ENCODE measurements at places on chromosomes 2 and 18.

- no peak for DNase-seq
Measured at GRCh38 chr2:208984376-208985090, 439.3 kb upstream of the MAP2 start.

DNA sequence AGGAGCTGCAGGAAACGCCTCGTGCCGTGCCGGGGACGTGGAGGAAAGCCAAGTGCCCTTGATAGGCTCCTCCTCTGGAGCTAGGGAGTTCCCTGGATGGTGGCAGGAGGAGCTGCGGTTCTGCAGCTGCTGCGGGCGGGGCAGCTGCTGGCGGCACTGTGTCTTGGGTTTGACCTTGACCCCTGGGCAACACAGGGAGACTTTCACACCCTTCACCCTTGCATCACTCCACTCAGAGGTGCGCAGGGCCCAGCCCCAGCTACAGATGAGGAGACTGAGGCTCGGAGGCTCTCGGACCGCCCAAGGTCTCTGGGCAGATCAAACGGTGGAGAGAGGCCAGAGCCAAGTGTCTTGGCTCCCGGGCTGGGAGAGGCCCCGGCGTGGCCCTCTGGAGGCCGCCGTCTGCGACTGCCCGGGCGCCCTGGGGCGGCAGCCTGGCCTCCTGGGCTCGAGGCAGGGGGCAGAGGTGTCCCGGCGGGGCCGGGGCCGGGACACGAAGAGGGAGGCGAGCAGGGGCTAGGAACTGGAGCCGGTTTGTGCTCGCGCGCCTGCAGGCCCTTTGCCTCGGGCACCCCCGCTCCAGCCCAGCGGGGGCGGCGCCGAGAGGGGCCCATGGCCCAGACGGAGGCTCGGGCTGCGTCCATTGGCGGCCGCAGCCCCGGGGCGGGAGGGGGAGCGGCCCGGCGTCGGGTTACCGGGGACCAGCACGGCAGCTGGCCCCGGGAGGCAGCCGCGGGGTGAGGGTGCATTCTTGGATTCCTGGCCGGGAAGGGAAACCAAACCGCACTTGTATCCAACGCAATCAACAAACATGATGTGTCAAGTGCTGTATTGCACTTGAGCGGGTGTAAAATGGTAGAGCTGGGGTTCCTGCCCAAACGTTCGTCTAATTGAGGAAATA, 129.6 kb upstream of the SLC1A4 start:
- DNase-seq, result peak; percentile 95

- no peak for DNase-seq
Measured at GRCh38 chr18:56423626-56424025, 214.8 kb downstream of the TXNL1 start.

DNA sequence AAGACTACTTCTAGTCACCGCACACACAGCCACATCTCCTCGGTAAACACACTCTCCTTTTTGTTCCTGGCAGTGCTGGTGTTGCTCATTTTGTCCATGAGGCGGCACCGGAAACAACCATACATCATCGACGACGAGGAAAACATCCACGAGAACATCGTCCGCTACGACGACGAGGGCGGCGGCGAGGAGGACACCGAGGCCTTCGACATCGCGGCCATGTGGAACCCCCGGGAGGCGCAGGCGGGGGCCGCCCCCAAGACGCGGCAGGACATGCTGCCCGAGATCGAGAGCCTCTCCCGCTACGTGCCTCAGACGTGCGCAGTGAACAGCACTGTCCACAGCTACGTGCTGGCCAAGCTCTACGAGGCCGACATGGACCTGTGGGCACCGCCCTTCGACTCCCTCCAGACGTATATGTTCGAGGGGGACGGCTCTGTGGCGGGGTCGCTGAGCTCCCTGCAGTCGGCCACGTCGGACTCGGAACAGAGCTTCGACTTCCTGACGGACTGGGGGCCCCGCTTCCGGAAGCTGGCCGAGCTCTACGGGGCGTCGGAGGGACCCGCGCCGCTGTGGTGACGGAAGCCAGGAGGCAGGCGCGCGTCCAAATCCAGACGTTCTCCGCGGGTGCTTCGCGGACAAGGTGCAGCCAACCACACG, 221.0 kb downstream of the CDH20 start:
- DNase-seq, result no peak

DNA sequence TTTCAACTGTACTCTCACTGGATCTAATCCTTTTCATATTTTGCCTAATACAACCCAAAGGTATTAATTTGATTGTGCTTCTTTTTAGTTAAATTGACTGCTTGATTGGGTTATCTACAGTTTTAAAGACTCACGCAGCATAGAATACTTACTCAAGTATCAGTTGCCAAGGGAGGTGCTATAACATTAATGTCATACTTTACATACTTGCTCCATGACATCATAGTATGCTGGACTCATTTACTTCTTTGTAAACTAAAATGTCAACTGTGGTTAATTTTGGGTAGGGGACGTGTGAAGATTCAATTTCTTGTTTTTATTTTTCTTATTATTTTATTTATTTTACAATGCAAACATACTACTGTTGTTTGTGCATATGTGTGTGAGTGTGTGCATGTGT, 716.2 kb upstream of the VRK2 start:
- DNase-seq, result no peak

- no peak for DNase-seq
Measured at GRCh38 chr18:63887424-63887823, at the start of gene SERPINB2. SERPINB2 (plus strand) TSS chr18:63887705; CDS start chr18:63891445, 3,740 bp downstream.

DNA sequence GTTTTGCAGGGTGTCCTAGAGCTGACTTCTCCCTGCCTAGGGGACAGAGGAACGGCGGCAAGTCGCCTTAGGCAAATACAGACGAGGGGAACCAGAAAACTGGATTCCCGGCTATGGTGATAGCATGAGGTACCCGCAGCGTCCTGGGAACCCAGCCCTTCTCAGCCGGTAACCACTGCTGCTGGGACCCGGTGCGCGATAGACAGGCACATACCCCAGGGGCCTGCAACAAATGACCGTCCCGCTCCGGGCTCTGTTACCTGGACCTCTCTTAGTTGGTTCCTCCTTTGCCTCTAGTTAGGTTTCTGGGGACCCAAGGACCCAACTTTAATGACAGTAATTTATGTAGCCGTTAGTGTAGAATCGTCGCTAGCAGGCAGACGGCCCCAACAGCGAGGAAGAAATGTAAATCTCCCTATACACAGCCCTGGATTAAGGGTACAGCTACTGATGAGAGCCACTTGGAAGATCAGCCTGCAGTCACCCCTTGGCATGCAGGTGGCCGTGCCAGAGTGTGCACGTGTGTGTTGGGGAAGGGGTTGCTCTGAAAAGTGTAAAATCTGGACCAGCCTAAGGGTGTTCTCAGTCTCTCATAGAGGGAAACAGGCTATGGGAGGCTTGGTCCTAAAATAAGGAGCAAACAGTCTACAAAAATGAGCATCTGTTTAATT, 819 bp upstream of the SERPINE2 start:
- DNase-seq, result no peak

DNA sequence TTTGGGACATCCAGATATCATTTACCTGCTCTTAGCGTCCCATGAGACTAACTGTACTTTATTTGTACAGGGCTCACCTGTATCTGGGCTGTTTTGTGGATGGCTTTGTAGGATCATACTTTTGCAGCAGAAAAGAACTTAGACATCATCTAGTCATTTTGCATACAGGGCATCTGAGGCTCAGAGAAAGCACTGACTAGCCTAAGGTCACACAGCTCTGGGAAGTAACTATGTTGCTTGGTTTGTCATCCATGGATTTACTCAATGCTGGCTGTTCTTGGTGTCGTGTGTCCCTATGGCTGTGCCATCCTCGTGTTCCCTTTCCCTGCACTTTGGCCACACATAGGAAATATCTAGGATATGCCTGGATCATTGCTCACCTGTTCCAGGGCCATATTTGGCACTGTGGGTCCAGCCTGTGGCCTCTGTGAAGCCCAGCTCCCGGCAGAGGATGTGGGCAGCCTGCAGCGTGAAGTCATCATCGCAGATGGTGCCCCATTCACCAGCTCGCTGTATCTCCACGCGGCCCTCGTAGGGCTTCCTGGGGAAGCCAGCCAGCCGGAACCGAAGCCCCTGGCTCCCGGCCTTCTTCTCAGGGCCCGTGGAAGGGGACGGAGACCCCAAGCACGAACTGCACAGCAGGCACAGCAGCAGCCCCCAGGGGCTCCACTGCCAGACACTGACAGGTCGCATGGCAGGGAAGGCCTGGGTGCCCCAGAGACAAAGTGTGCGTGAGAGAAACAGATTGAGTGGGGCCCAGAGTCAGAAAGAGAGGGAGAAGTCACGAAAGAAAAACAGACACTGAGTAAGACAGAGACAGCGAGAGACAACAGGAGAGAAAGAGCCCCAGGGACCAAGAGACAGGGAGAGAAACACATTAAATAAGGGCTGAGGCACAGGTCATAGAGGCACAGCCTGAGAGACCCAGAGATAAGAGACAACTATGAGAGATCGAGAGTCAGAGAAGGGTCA, 1.5 kb downstream of the LOXL3 start:
- peak; percentile 40 for DNase-seq

DNA sequence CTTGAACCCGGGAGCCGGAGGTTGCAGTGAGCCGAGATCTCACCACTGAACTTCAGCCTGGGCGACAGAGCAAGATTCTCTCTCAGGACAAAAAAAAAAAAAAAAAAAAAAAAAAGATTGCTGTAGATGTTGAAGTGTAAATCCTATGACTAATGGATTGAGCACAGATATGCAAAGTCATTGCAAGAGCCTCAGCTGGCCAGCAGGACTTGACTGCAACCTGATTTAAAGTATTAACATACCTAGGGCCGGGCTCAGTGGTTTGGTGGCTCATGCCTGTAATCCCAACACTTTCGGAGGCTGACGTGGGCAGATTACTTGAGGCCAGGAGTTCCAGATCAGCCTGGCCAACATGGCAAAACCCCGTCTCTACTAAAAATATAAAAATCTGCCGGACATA, 103.4 kb upstream of the MSH2 start:
- no peak for DNase-seq

- no peak for DNase-seq
Measured at GRCh38 chr18:212780-213179, 54.4 kb downstream of the USP14 start.

- DNase-seq, result no peak
Measured at GRCh38 chr18:50127516-50128210, 67.3 kb downstream of the MYO5B start.

DNA sequence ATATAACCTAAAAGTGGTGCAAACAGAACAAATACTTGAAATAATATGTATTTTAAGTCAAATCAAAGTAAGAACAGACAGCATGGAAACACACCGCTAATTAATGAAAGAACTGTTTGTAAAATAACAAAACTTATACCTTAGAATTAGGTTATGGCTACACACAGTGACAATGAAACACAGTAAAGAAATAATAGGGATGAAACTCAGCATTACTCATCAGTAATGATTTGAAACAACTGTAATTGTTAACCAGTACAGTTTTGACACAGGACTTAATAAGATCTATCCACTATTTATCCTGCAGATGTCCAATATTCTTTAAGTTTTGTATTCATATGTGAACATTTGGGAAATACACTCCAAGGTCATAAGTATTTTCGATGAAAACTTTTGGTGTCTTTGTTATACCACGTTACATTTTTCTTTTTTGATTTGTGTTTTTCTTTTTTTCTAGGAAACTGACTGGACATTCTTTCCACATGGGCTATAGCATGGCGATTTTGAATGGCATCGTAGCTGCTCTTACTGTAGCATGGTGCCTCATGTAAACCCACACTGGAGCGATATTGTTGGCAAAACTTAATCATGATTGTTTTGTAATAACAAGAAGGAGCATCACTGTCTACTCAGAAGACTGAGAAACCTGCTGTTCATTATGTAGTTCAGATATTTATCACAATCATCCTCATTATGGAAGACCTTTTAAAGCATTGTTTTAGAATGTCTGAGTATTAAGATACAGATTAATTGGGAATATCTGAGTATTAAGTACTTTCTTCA, 41.1 kb downstream of the ARL6IP6 start:
- DNase-seq, result no peak

- no peak for DNase-seq
Measured at GRCh38 chr18:11070593-11070992, 78.8 kb downstream of the PIEZO2 start.

- no peak for DNase-seq
Measured at GRCh38 chr2:142478206-142478605, 347.4 kb upstream of the LRP1B start.

- DNase-seq, result no peak
Measured at GRCh38 chr2:166384774-166385173, 9.0 kb upstream of the SCN9A start.

GRCh38 chr2:100683231-100683630, 120.4 kb downstream of the PDCL3 start:
- DNase-seq, result no peak

- no peak for DNase-seq
Measured at GRCh38 chr18:12883372-12883683, 709 bp downstream of the PTPN2 start.

DNA sequence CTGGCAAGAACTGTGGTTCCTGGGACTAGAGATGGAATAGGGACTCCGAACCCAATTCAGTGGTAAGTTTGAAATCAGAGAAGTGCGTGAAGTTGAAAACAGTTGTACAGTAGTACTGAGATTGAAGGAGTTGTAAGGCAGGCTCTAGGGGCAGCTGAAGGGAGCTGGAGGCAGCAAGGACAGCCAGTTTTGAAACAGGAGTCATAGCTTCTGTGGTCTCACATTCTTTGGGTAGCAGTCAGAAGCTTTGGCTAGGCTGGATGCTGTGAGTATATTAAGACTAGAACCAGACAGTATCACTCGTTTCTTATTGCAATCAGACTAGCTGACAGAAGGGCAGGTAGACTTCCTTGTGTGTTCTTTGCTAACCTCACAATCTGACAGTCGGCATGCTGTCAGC, 64.5 kb upstream of the ADAM23 start:
- DNase-seq, result no peak

GRCh38 chr2:134782792-134783191, 55.6 kb upstream of the ACMSD start:
- DNase-seq, result no peak

DNA sequence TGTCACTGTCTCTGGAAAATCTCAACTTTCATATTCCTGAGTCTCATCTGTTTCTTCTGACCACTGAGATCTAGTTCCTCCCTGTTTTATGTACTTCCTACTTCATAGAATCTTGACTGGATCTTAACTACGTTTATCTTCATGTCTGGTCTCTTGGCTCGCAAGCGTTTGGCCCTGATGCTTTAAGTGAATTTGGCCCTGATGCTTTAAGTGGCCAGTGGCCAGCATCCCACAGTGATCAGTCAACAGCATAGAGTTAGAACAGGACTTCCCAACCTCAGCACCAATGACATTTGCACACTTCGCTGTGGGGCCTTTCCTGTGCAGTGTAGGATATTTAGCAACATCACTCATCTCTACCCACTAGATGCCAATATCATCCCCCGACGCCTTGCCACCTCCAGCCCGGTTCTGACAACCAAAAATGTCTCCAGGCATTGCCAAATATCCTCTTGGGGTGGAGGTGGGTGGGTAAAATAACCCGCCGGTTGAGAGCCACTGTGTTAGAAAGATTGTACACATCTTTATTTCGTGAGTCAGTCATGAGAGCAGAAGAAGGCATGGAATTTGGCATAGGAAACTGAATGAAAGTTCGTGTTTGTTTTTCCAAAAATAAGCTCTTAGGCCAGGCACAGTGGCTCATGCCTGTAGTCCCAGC, 12.2 kb downstream of the TM4SF20 start:
- DNase-seq, result peak; percentile 70

DNA sequence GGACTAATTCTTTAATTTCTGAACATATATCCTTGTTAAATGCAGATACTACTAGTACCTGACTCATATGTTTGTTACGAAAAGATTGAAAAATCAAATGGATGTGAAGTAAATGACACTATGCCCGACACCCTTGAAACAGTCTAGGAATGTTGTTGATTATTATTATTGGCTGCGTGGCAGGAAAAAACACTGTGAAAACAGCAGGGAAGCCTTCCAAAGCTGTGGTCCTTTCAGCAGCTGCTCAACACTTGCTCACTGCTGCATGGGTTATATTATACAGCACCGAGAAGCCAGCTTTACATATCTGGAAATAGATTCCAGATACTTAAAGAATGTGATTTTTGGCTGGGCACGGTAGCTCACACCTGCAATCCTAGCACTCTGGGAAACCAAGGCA, 26.5 kb downstream of the CRYGD start:
- no peak for DNase-seq

Measured in aorta (tissue), 5 donors.